ENCODE measurements at places on chromosomes 12 and 14.

DNA sequence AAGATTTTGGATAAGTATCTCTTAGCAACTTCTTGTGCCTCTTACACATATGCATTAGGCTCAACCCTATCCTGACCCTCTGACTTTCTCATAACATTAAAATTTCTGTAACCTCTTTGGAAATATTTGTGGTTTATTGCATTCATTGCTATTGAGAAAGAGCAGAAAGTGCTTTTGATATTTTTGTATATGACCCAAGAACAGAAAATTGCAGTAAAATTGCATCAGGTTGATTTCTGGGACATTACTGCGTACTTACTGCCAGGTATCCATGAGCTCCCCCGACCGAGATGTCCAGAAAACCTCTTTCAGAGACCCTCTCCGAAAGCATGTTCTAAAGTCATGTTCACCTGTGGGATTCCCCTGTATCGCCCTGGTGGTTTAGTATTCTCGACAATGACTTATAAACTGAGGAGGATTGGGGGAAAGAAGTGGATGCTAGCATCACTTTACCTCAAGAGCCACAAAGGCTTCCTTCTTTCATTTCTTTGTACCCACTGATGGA, 14.5 kb upstream of the IL22 start:
- DNase-seq, result peak; percentile 77

GRCh38 chr14:96754162-96754844, 42.9 kb upstream of the VRK1 start:
- no peak for DNase-seq

- no peak for DNase-seq
Observed at GRCh38 chr12:89968151-89968700, 259.6 kb upstream of the ATP2B1 start.

DNA sequence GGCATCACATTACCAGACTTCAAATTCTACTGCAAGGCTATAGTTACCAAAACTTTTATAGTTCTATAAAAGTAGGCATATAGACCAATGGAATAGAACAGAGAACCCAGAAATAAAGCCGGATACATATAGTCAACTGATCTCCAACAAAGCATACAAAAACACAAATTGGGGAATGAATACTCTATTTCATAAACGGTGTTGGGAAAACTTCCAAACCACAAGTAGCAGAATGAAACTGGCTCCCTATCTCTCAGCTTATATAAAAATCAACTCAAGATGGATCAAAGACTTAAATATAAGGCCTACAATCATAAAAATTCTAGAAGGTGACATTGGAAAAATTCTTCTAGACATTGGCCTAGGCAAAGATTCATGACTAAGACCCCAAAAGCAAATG, 187.9 kb upstream of the PLXNC1 start:
- no peak for DNase-seq

DNA sequence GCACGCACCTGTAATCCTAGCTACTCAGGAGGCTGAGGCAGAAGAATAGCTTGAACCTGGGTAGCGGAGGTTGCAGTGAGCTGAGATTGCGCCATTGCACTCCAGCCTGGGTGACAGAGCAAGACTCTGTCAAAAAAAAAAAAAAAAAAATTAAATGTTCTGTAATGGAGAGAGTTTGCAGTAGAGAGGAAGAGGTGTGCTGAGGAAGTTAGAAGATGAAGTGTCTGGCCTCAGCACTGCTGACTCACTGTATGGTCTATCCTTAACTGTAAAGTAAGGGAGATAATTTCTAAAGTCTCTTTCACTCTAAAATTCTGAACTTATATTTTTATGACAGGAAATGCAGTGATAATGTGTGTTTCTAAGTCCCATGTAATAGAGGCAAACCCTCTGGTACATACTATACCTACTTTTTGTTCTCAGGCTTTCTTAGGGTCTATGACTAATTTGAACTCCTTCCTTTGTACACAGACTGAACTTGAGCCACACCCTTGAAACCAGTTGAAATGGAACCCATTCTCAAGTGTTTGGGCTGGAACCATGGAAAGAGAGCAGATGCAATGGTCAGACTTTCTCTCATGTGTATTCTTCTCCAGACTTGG, 278.1 kb upstream of the FAR2 start:
- DNase-seq, result no peak

DNA sequence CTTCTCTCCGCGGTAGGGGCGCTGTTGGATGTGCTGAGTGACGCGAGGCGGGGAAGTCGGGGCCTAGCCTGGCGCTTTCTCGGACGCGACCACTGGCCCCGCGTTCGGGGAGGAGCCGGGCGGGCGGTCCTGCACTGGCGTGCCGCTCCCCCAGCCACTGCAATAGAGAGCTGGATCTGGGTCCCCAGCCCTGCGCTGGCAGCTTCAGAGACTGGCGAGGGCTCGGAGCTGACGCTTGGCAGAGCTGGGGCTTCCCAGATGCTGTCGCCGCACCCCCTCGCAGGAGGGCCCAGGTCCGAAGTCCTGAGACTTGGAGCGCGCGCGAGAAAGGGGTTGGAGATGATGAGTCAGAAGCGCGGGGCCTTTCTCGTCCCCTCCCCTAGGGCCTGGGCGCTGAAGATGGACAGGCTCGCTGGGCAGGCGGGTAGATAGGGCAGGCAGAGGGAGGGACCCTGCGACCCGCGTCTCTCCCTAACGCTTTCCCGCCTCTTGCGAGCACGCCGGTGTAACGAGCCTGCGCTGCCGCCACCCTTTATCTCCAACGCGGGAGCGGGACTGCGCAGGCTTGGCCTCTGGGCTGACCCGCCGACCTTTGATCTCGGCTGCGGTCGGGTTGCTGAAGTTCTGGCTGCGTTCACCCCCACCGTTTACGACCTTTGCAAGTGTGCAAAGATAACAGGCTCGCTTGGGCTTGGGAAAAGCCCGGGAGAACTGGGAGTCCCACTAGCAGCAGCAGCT, 3.0 kb downstream of the TMEM253 start:
- peak; percentile 74 for DNase-seq

GRCh38 chr12:92337128-92337527, 191.5 kb upstream of the BTG1 start:
- DNase-seq, result no peak

- DNase-seq, result no peak
Observed at GRCh38 chr12:107395817-107396216, 289.8 kb upstream of the PWP1 start.

GRCh38 chr12:107661830-107662229, 23.8 kb upstream of the PWP1 start:
- DNase-seq, result no peak

- no peak for DNase-seq
Observed at GRCh38 chr12:110280392-110280778, 662 bp upstream of the ATP2A2 start.

DNA sequence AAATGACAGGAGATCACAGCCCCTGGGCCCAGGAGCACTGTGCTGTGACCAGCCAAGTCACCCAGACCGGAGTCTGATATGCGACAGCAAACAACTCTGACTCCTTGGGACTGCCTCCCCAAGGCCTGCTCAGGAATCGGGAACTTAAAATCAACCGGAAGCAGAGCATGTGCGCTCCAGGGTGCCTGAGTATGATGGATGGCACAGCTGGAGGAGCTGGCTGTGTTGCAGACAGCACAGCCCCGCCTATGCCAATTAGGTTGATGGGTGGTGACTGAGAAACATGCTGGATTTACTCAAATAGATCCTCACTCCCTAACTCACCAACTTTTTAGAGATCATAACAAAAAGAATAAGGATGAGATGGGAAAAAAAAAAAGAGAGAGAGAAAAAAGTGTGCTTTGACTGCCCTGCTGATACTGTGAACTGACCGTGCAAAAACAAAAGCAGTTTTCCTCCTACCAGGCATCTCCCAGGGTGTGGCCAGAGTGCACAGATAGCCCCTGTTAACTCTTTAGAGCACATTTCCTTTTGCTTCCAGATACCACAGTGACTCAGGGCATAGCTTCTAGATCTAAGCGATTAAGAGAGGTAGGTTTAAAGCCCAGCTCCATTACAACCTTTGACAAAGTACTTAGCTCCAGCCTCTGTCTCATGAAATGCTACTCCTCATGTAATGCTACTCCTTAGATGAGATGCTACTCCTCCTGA, 27.4 kb upstream of the STON2 start:
- DNase-seq, result no peak

DNA sequence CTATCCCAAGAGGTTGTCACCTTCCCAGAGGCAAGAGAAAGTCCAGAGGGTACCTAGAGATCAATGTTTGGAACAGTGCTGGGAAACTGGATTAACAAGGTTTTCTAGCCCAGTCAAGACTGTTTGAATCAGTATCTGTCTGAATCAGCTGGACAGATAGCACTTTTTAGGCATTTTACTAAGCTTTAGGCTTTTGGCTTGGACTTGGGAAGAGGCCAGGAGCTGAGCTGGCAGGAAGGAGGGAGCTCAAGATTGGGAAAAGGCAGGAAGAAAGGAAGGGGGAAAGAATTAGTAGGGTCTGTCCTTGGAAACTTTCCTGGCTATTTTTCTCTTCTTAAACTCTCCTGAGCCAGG, 8.3 kb downstream of the IKZF4 start:
- no peak for DNase-seq

DNA sequence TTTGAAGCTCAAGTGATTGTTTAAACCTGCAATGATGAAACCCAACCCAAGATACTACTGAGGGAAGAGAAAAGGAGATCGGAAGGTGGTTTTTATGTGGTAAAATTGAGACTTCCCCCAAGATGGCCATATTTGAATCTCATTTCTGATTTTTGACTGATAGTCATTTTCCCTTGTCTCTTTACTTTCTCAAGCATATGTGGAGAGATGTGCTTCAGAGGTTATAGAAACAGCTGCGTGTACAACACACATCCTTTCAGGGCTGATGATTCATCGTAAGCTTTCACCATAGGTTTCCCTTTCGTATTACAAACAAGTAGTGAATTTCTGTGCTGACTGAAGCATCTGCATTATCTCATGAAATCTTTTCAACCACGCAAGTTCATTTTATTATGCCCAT, 276.2 kb downstream of the EMP1 start:
- DNase-seq, result peak; percentile 1

GRCh38 chr12:1628666-1629337, at the start of gene WNT5B:
Gene WNT5B (plus strand): TSS chr12:1629231. CDS start chr12:1631355, 2,124 bp downstream.
- DNase-seq, result no peak

Data from GM04503 (cell line).